HCT116 (cell line): ENCODE measurements at places on chromosomes 5 and 9.

GRCh38 chr5:134398609-134399155 lies 13.0 kb downstream of the CDKN2AIPNL start:
- DNase-seq = no peak

- no peak for DNase-seq
These were observed 632.9 kb upstream of the TLE4 start for GRCh38 chr9:78938821-78939220.

DNA sequence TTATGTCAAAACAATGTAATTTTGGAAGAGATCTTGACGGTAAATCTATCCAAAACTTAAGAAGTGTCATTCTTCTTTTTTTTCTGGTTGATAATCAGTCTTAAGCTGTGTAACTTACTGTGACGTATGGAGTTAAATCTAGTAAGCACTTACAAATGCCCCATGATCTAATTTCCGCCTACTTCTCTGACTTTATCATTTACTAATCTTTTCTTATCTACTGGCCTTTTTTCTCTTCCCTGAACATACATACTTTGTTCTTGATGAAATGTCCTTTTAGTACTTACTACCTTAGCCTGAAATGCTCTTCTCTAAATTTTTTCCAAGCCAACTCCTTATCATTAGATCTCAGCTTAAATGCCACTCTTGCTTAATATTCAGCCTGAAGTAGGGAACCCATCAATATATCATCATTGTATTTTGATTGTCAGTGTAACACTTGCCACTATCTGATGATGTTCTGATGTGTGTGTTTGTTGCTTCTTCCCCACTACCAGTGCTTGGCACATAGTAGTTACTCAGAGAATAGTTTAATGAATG lies 27.6 kb downstream of the AP3S1 start:
- no peak for DNase-seq

GRCh38 chr9:129321286-129322021 lies 143.4 kb upstream of the IER5L start:
- no peak for DNase-seq

DNA sequence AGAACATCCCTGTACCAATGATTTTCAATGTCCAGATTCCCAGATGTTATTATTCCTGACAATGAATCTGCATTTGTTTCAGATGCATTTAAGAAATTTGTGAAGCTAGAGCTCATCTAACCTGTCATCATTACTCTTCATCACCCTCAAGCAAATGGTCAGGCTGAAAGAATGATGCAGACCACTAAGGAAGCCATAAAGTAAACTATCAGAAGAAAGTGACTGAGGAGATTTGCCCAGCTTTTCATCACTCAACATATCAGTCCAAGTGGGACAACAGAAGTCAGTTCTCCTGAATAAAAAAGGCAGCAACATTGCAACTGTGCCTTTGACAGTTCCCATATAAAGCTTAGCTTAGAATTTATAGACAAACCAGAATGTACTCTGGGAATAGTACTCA lies 419.9 kb downstream of the PDE4D start:
- DNase-seq = no peak
